ENCODE measurements at places on chromosomes 12 and 14.

GRCh38 chr14:35284506-35284905 lies 7.7 kb upstream of the PSMA6 start:
- DNase-seq = no peak

GRCh38 chr12:55932551-55932910 lies 1.6 kb downstream of the DGKA start:
- no peak for DNase-seq

GRCh38 chr12:54697851-54698250 lies 49.7 kb upstream of the DCD start:
- no peak for DNase-seq

DNA sequence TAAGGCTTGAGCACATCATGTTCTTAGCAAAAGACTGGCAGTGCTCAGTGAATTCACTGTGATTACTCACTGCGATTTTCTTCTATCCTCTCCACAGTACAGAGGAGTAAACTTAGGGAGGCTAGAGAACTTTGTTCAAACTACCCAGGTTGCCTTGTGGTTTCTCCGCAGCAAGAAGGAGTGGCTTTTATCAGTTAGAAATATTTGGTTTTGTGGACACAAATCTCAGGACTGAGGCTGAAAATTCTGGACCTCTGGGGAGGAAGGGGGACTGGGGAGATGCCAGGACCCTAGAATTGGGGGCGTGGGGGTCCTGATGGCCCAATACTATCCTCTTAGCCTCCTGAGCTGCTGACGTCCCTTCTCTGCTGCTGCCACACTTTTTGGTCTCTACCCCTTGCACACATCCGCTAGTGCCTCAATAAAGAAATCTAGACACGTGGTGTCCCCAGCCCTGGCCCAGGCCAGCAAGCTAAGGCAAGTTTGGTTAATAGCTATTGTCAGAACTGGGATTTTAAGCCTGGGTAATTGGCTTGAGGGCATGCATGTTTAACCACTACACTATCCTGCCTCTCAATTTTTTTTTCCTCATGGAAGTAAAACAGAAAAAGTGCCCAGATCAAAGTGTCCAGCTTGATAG lies 842 bp downstream of the OAS2 start:
- no peak for DNase-seq

DNA sequence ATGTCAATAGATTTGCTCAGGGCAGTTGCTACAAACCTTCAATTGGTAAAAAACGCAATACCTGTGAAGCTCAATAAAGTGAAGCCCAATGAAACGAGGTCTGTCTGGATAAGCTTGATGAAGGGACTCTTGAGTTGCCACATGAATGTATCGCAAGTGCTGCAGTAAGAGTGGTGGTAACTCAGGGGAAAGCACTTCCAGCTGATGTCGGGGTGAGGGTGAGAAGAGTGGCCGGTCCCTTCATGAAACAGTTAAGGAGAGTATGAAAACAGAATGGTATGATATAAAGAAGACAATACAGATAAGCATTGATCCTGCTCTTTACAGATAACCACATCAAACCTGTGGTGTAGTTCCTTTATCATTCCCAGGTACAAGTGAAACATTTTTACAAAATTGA lies 83.4 kb upstream of the EVL start:
- DNase-seq = no peak

DNA sequence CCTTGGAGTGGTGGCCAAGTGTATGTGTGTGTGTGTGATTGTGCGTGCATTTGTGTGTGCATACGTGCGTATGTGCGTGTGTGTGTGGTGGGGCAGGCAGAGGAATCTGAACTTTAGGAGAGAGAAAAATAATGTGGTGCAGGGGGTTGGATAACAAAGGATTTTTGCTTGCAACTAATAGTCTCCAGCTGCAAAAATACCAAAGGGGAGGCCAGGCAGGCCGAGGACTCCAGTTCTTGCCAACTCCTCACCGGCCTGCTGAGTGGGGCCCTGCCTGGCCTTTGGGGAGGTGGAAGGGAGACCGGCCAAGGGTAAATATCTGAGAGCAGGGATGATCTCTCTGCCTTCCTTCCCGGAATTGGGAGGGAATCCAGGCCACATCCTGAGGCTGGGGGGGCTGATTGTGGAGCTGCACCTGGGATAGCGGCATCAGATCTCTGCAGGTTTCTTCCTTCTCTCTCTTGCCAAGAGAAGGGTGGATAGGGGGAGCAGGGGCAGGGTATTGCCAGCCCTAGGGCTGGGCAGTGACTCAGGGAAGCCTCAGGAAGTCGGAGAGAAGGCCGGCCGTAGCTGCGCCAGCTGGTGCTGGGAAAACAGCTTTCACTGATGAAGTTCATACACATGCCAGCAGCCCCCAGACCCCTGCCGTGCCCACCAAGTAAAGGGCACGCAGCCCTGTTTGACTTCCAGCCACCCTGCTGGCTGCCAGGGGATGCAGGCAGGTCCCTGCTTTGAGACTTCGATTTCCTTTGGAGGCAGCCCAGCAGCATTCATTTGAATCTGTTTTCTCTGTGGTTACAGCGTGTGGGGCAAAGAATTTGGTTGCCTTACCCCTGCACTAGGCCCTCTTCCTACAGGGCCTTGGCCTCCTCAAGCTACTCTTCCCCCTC lies 4.6 kb upstream of the LRP1-AS start:
- DNase-seq = no peak

DNA sequence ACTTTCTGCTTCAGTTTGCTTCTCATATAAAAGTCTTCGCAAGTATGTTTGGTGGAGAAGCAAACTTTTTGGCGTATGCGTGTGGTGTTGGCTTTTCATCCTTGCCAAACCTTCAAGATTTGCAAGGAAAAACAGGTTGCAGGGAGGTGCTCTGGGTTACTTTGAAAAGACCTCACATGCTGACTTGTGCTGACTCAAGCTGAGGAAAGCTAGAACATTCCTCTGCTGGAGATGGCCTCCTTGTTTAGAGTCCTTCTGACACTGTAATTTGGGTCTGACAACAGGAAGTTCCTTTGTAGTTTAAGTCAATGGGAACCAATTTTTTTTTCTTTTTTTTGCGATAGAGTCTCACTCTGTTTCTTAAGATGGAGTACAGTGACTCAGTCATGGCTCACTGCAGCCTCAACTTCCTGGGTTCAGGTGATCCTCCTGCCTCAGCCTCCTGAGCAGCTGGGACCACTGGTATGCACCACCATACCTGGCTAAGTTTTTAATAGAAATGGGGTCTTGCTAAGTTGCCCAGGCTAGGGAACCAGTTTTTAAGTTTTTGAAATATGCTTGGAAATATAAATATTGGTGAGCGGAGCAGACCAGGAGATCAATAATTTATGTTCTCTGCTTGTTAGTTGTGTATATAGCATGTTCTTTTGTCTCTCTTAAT lies 2.6 kb upstream of the ACACB start:
- no peak for DNase-seq

DNA sequence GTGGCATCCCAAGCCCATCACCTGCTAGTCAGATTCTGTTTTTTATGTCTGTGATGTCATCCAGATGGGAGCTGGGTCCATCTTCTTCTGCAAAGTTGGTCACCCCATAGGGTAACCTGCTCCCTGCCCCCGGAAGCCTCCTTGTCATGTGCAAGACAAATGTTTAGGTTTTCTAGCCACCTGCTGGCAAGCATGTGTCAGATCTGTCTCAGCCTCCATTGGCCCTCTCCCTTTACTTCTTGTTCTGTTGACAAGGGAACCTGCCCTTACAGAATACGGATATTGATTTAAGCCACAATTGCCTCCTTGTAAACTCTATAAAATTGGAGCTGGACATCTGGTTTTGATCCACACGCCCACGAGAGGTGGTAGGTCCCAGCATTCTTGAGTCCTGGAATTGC lies 7.5 kb downstream of the NTF3 start:
- DNase-seq = no peak

GRCh38 chr12:49108958-49109404 lies 1.7 kb downstream of the LMBR1L start:
- DNase-seq = no peak

- DNase-seq = no peak
Measured at GRCh38 chr12:27580561-27581330, 56.7 kb downstream of the PPFIBP1 start.

DNA sequence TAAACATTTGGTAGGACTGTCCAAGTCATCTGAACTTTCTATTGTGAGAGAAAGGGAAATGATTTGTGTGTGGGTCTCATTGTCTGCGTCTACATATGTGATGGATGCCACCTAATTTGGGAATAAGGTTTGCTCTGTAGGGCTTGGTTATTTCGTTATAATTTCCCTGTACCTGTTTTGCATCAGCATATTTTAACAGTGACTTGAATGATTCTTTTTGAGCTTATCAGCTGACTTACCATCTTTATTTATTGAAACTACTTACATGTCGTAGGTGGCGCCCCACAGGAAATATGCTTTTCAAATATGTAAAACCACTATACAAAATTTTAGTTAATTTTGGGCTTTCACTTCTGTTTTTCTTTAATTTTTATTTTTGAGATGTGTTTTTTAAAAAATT lies 56.5 kb upstream of the BCAT1 start:
- no peak for DNase-seq

Data from iPS DF 6.9 (cell line).